Activated CD4-positive, alpha-beta T cell treated with anti-CD3 and anti-CD28 coated beads for 24 hours (primary cell): ENCODE measurements at places on chromosomes 6 and 20.

DNA sequence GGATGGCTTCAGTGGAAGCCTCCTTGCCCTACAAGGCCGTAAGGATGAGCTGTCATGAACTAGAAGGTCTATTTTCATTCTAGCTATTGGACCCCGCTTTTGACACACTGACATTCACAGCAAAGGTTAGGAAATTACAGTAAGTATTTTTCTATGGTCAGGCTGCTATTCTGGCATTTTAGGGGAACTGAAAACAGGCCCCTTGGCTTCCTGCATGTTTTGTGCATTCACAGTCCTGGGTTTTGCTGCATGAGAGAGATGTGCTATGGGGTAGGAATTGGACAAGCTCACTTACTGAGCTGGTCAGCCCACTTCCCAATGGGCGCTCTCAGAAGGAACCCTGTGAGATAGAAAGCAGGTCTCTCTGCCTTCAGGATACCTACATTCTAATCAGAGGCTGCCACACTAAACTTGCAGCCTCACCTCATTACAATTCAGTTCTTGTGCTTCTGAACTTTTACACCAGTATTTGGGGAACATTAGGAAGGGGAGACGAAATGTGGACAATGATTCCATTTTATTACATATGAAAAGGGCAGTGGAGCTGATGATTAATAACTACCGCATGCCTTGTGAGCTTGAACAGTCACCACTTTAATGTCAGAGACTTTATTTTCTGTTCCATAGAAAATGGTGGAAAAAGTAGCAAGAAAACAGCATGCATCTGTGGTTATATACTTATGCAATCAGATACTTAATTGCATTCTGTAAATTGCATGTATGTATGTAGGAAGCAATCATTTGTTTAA is 86.6 kb upstream of the TAB2 start:
- no peak for DNase-seq

- no peak for DNase-seq
Measured at GRCh38 chr20:60667641-60668040, 584.4 kb upstream of the CDH4 start.

DNA sequence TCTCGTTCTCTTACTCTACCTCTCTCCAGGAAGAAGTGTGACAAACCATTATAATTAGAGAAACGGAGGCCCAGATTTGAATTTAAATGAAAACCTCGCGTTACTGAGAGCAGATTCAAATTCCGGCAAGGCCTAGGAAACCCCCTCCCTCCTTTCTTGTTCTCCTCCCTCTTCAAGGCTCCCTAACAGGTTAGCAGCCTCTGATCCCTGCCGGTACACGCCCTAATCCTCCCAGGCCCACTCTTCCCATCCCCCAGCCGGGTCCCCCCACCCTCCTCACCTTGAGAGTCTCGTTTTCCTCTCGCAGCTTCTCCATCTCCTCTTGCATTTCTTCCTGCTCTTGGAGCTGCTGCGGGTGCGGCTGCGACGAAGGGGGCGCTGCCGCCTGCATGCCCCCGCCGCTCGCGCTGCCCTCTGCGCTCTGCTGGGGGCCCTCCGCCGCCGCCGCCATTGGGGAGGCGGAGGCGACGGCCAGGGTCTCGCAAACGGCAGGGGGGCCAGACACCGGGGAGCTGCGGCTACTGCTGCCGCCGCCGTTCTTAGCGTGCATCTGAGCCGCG is 3.8 kb downstream of the MTCL3 start:
- DNase-seq: peak; percentile 2

DNA sequence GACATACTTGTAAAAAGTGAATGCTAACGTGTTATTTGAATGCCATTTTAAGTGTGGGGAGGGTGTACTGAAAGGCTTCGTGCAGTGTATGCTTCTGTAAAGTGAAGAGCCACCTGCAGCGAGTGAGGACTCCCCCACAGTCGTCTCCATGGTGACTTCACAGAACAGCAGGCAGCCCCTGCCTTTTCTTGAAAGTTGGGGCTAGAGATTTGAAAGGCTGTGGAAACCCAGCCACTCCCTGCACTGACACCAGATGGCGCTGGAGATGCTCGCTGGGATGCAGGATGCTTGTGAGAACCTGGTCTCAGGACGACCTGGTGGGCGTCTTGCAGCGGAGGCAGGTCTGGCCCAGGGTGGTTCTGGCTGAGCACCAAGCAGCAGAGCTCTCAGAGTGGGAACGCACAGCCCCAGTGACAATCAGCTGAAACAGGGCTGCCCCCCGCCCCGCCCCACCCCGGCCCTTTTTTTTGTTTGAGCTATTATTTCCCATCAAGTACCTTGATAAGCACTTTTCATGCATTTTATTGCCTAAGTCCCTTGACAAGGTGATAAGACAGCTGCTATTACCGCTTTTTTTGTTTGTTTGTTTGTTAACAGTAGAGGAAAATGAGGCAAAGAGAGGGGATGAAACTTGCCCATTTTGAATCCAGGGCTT is 150.3 kb downstream of the SYCP2 start:
- no peak for DNase-seq

DNA sequence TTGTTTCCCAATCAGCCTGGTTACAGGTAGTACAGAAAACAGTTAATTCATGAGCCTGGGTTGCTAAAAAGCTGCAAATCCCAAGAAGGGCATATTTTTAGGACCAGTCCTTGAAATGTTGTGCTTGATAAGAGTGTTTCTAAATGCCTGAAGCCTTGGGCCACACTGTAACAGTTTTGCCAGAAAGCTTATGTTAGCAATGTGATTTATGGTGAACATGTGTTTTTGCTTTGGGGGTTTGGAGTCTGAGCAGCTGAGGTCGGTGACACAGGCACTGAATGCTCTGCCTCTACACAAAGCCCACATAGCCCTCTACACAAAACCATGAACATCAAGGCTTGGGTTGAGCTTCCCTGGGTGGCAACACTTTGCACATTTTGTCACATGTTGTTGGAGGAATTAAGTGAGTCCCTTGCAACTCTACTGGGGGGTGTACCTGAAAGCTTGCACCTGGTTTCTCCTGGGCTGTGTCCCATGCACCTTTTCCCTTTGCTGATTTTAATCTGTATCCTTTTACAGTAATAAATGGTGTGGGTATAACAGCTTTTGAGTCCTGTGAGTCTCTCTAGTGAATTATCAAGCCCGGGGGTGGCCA is 22.2 kb downstream of the AHI1 start:
- no peak for DNase-seq
